PC-9 (cell line): ENCODE measurements at places on chromosomes 7 and 10. TPM values are rescaled to one million over a fixed set of nuclear protein-coding genes. Genes with fewer than 3 reads are reported as not detected.

DNA sequence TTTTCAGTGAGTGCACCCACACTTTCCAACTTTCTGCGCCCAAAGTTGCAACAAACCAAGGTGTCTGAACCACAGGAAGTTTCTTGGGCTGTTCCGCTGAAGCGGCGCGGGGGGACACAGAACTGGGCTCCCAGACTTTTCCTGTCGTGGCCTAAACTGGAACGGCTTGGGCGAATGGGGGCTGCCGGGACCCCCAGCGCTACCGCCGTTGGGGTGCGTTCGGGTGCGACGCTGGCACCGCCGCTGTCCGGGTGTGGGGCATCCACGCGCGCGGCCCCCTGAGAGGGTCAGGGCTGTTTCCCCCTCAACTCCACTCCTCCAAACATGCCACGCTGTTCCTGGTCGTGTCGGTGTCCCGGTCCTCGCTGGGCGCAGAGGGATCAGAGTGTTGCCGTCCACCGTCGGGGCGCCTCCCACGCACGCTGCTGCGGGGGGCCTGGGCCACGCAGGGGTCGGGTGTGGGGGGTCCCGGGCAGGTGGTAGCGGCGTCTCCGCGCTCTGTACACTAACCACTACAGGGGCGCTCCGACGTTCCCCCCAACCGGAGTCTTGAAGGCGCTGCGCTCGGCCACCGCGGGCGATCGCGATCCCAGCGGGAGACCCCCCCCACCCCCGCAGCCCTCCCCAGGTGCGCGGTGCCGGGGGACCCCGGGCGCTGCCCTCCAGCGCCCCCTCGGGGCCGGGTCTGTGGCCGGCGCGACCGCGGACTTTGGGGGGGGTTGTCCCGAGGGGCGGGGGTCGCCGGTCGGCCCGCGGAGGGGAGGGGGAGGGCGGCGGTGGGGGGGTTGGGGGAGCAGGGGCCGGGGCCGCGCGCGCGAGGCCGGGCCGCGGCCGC, 2.2 kb upstream of the CUX1 start:
- peaks cover 15% of the 10 kb centered on the region for H3K4me1 ChIP-seq
- no peaks in the 10 kb centered on the region for H3K36me3 ChIP-seq

The ZPBP gene
- not detected in 2 replicates for total RNA-seq

The PIP gene
- total RNA-seq = not detected in 2 replicates

DNA sequence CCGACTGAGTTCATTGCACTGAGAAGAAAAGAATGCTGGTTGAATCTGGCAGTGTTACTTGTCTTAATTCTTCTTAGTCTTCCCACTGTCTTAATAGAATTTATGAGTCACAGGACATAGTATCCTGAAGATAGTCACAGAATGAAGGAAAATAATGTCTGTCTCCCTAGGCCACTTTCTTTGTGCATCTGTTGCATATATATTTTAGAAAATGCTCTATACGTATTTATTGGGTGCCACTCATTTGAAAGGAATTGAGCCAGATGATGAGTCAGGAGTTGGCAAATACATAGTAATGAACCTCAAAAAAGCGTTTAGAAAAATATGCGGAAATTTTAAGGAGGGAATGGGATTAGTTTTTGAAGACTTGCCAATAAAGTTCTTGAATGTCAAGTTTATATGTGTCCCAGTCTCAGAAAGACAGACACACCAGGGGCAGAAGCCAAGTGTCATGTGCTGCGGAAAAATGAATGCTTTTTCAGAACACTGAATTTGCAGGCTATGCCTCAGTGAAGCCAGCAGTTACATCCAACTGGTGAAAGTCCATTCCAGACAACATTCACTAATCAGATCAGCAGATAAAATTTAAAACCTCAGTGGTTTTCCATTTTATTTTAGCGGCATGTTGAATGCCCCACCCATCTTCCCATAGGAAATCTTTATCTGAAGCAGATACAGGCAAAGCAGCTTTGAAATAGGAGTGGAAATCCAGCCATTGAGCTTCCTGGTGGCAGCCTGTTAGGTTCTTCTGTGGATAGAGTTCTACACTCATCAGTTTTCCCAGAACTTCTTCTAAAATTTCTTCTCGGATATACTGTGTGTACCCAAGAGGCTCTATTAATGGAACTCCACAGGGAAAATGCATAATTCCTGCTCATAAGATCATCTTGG, 308.4 kb downstream of the BICC1 start:
- H3K27me3 ChIP-seq = no peaks in the 10 kb centered on the region
- H3K36me3 ChIP-seq = no peaks in the 10 kb centered on the region
- peaks cover 22% of the 10 kb centered on the region for H3K4me1 ChIP-seq
- peak overlapping the region; percentile 40 for H3K27ac ChIP-seq

DNA sequence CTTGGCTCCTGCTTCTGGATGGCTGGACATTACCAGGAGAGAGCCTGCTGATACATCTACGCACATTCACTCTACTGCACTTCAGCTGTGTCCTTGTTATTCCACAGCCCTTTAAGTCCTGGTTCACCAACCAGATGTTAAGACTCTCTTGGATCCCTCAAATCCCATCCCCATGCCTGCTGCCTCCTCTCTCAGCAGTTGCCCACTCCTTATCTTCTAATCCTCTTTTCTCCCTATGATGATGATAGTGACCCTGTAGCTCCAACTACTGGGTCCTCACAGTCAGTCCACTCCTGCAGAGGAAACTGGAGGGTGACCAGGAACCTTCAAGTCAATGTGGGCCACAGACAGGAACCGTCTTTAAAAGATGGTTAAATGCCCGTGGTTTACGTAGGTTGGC, 96.3 kb upstream of the PDCD4 start:
- peaks cover 23% of the 10 kb centered on the region for H3K4me1 ChIP-seq
- H3K36me3 ChIP-seq = no peaks in the 10 kb centered on the region
- DNase-seq = no peak
- peak overlapping the region; percentile 79 for H3K27ac ChIP-seq
- no peaks in the 10 kb centered on the region for H3K27me3 ChIP-seq
